ENCODE measurements at places on chromosomes 3 and 15.

DNA sequence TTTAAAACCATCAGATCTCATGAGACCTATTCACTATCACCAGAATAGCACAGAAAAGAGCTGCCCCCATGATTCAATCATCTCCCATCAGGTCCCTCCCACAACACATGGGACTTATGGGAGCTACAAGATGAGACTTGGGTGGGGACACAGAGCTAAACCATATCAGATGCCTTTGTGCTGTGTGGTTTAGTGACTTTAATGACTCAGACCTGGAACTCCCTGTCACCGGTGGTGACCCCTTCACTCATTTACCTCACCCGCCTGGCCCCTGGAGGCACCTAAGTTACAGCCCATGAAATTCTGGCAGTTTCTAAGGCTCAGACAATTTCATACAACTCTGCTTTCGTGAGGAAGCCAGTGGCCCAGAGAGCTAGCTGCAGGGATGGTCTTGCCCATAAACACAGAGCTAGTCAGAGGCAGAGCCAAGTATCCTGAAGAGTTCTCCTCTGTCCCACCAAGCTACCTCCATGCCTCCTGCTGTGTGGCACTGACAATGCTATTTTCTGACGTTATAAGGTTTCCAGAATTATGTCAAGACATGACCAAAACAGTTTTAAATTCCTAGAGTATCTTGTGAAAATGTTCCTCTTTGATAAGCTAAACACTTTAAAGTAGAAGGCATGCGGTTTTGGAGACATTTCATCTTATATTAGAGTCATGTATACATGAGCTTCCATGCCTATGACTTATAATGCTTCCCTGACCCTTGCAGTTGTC is 231.1 kb upstream of the IL12A start:
- no peak for DNase-seq

GRCh38 chr3:183268366-183268765 is 15.3 kb downstream of the B3GNT5 start:
- DNase-seq = no peak

GRCh38 chr3:135621184-135621920 is 344.2 kb upstream of the PPP2R3A start:
- no peak for DNase-seq

- no peak for DNase-seq
Measured at GRCh38 chr3:22979581-22979980, 223.5 kb upstream of the UBE2E2 start.

GRCh38 chr3:133803469-133803868 is 2.1 kb upstream of the SRPRB start:
- no peak for DNase-seq

DNA sequence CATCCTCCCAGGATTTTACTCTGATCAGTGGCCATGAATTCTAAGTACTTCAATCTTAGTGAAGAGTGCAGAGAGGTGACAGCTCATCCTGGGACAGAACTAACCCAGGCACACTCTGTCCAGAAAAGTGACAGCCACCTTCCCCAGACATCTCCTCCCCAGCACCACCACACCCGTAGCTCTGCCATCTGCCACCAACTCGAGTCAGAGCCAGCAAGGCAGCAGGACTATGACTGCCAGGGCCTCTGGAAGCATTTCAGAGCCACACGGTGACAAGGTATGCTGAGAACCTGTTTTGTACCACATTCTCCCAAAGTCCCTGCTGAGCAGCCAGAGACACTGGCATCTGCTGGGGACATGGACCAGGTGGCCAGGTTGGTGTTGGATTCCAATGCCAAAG is 71.0 kb downstream of the NTRK3 start:
- DNase-seq = no peak

DNA sequence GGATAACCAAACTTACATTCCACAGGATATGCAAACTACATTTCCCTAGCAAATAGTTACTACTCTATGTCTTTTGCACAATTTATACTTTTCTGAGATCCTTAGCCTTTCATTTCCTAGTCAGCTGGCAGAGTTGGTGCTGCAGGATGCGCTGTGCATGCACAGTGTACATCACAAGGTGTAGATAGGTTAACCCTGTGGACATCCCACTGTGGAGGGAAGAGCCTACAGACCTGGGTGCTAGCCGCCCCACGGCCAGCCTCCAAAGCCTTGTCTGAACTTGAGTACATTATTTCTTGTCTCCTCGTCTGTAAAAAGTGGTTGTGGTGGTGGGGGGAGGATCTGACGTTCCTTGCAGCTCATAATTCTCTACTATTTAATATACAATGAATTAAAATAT is 3.5 kb downstream of the TNFSF10 start:
- DNase-seq = no peak

GRCh38 chr3:125175295-125176078 is 37.1 kb downstream of the SLC12A8 start:
- DNase-seq = no peak

DNA sequence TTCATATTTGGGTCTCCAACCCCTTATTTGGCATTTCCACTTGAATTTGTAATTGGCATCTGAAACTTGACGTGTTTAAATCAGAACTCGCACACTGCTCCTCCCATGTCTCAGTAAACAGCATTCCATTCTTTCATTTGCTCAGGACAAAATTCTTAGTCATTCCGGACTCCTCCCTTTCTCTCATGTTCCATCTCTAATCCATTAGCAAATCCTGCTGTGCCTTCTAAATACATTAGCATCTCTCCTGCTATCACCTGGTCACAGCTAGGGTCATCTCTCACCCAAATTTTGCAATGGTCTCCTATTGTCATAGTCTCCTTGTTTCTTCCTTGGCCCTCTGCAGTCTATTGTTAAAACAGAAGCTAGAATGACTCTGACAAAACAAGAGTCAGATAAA is 119.9 kb upstream of the CADPS start:
- no peak for DNase-seq

- DNase-seq = no peak
Measured at GRCh38 chr3:38116471-38117162, 20.3 kb downstream of the ACAA1 start.

DNA sequence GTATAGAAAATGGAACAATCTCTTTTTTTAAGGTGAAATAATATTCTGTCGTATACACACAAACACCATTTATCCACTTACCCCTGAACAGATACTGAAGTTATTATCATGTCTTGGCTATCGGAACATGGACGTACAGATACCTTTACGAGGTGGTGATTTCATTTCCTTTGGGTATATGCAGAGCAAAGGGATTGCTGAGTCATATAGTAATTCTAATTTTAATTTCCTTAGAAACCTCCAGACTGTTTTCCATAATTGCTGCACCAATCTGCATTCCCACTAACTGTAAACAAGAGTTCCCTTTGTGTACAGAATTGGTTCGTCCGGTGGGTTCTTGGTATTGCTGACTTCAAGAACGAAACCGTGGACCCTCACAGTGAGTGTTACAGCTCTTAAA is 179.4 kb downstream of the SHOX2 start:
- DNase-seq = no peak

DNA sequence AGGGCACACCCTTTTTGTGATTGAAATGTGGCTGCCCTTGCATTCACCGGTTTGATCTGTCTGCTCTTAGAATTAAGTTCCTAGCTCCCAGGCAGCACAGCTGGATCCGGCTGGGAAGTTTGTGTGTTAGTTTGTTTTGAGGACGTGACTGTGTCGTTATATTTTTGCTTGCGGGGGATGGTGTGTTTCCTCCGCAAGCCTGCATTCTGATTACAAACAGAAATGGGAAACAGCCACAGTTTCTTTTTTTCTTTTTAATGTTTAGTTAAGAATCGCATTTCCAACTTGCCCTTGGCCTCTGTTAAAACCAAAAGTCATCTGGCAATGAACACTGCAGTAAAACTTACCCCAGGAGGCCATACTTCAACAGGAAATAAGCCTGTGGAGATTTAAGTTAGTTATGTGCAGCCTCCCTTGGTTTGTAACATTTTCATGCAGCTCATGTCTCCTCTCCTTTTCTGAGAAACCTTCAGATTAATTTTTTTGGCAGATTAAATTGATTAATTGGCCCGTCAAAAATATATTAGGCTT is 888 bp downstream of the TMOD3 start:
- no peak for DNase-seq

DNA sequence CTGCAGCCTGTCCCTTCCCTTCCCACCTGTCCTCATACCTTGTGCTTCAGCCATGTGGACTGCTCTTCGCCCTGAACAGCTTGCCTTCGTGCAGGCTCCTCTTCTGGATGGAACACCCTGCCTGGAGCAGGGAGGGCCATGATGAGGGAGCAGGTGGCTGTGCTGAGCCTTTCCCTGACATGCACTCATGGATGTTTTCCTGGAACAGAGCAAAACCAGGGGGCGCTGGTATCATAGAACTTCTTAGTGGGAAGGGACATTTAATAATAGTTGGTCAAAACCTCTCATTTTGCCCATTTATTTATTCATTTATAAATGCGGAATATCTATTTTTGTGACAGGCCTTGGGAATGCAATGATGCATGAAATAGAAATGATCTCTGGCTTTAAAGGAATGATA is 149.3 kb downstream of the CACNA1D start:
- DNase-seq = peak; percentile 26

DNA sequence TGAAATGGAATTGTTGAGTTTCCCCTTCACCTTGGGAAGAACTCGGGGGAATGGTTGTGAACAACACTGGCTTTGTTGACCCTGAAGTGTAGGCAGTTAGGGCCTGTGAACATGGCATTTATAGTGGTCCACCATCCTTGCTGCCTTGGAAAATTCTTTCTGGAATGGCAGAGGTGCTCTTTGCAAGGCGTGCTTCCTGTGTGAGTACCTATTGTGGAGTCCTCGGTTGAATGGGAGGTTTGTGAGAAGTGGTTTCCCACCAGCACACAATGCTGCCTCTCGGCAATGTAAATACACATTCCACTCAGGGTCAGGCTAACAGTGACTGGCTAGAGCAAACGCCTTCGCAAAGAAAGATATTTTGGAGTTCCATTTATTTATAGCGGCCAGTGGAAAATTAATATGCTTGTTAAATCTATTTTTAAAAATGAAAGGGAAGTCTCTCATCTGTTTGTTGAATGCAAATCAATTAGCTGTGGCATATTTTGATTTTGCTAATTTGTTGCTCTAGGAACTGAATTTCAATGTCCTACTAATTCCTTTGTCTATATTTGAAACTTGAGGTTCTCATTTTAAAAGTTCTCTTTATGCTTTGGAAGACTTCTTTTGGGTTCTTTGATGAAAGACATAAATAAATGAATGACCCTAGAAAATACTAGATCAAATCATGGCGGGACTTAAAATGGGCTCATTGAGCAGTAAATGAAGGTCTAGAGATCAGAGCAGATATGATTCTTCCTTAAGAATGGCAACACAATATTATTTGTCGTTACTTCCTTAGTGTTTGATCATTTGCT is 59.5 kb downstream of the FNDC3B start:
- no peak for DNase-seq

- DNase-seq = no peak
Measured at GRCh38 chr15:81304226-81304625, 19.7 kb downstream of the STARD5 start.

GRCh38 chr15:27671819-27672437 is 427.2 kb downstream of the OCA2 start:
- DNase-seq = no peak

- no peak for DNase-seq
Measured at GRCh38 chr3:66904831-66905493, 93.1 kb upstream of the KBTBD8 start.

- DNase-seq = no peak
Measured at GRCh38 chr15:90829942-90830440, 38.4 kb upstream of the FURIN start.

GRCh38 chr15:53116169-53116568 is 326.0 kb upstream of the ONECUT1 start:
- no peak for DNase-seq

GRCh38 chr3:112126511-112126911 is 6.5 kb downstream of the GCSAM start:
- DNase-seq = no peak

DNA sequence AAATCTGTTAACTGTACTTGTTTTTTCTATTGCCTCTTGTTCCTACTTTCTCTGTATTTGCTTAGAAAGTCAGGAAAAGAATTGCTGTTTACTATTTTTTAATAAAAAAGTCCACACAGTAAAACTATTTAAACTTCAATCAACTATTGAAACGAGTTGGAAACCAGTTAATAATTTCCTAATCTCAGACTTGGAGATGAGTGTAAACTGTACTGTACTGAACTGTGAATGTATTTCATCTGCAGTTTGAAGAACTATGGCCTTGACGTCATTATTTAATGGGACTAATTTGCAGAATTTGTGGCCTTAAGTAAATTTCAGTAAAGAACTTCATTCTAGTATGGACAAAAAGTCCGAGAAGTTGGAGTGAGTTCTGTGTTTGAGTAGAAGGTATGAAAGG is 89.1 kb downstream of the LRRC28 start:
- DNase-seq = no peak

DNA sequence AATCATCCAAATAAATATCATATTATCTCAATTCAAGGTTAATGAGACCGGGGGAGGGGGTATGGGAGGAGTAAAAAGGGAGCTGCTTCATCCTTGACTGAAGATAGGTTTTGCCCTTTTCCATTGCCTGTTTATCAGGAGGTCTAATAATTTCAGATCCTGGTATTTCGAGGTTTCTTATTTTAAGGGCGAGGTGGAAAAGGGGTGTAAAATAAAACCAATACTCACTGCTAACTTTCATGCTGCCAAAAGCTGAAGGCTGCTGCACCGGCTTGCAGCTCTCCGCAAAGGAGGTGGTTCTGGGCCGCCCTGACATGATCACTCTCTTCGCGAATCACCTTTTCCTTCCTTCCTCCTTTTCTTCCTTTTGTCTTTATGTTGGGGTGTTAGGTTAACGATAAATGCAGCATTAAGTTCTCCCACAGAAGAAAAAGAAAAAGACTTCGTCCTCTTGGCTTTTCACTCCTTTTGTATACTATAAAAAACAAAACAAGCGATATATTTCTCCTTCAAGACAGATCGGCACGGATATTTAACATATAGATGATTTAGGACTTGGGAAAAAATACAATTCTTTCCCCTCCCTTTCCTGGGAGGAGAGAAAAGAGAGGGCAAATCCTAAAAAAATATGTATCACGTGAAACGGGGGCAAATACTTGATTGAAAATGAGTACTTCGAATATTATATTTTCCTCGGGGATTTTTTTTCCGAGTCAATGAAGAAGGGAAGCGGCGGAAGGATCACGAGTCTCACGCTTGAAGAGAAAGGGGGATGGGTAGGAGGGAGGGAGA is 932 bp downstream of the GSK3B start:
- DNase-seq = peak; percentile 61

GRCh38 chr3:188659449-188660090 is 505.6 kb downstream of the LPP start:
- DNase-seq = no peak

GRCh38 chr15:55619783-55620182 is 31.6 kb upstream of the PYGO1 start:
- no peak for DNase-seq

GRCh38 chr15:28096411-28096669 is 2.8 kb downstream of the OCA2 start:
- no peak for DNase-seq

GRCh38 chr3:71398157-71398836 is 185.2 kb downstream of the FOXP1 start:
- DNase-seq = no peak

- no peak for DNase-seq
Measured at GRCh38 chr3:7193269-7193668, 332.4 kb downstream of the GRM7 start.

DNA sequence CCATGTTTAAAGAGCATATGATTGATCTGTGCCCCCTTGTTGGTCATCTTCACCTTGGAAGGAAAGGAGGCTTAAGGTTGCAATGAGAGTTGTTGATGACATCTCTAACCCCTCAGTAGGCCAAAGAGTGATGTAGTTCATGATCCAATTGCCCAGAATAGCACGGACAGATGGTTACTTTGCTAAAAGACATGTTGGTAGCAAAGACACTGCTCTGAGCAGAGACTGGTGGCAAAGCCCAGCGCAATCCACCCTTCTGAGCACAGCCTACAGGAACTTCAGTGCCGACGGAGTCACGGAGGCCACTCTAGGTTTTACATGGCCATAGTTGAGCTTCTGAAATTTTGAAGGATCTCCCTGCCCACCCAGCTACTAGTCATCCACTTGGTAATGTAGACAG is 21.8 kb downstream of the FBXO45 start:
- peak; percentile 74 for DNase-seq

Measured in NCI-H82 (cell line).